ENCODE measurements at places on chromosomes 6 and 20.

GRCh38 chr6:123913863-123914262 lies 110.2 kb downstream of the NKAIN2 start:
- DNase-seq, result no peak

DNA sequence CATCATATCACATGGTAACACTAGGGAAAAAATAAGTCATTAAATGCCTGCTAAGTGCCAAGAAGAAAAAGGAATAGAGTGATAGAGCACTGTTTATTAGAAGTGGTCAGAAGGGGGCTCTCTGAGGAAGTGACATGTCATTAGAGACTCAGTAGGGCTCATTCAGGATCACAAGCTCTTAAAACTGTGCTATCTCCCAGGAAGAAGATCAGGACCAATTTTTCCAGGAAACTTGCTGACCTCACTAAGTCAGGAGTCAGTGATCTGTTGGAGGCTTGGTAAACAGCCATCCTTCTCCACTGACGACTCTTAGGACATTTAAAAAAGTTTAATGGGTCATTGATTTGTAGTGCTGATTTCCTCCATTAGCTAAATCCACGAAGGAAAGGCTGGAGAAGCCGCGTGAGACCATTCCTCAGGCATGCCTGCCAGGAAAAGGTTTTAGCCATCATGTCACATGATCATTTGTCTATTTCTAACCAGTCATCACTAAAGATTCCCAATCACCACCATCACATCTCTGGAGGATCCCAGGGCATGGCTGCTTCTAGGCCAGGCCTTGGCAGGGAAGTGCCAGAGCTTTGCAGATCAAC lies 5.9 kb upstream of the PTPN1 start:
- DNase-seq, result no peak

- DNase-seq, result no peak
Observed at GRCh38 chr6:4336778-4337442, 201.5 kb upstream of the ECI2 start.

DNA sequence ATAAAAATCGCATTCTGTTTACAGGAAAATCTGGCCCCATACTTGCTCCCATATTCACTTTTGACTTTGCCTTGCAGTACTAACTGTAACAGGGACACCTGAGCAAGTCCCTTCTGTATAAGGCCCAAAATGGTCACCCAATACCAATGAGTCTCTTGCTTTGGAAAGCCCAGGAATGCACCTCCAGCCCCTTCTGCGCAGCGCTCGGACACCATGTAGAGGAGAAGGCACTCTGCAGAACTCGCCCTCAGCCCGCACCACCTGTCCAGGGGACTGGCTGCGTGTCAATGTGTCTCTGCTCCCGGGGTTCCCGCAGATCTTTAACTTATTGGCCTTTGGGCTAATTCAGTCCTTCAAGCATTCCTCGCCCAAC lies 746 bp upstream of the PRND start:
- no peak for DNase-seq

DNA sequence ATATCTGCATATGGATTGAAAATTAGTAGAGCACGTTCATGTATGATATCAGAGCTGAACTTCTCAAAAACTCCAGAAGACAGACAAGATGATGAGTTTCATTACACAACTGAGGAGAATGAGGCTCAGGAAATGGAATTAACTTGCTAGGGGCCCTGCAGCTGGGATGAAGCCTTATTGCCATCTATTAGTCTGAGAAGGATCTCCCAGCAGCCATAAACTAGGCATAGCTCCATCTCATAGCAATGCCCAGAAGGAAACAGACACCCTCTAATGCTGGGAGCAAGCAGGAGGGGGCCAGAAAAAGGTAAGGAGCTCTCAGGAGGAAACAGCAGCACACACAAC lies 18.0 kb downstream of the TFEB start:
- DNase-seq, result no peak

GRCh38 chr6:46538800-46539480 lies 47.7 kb upstream of the RCAN2 start:
- no peak for DNase-seq

- peak; percentile 92 for DNase-seq
Observed at GRCh38 chr20:37657924-37658804, 35.7 kb upstream of the CTNNBL1 start.

DNA sequence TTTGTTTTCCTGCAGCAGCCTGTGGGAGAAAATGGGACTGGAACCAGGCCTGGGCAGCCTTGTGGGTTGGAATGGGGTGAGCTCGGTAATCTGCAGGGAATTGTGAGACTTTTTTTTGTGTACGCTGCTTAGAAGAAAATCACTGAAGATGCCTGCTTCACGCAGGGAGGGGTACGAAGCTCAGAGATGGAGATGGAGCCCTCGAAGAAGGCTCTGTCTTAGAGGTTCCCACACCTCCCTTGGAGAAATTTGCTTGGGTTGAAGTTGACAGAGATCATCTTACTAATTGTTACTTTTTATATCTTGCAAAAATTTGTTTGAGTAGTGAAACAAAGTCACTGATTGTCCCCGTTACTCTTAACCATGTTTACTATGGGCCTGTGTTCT lies 894 bp downstream of the PYGB start:
- no peak for DNase-seq

DNA sequence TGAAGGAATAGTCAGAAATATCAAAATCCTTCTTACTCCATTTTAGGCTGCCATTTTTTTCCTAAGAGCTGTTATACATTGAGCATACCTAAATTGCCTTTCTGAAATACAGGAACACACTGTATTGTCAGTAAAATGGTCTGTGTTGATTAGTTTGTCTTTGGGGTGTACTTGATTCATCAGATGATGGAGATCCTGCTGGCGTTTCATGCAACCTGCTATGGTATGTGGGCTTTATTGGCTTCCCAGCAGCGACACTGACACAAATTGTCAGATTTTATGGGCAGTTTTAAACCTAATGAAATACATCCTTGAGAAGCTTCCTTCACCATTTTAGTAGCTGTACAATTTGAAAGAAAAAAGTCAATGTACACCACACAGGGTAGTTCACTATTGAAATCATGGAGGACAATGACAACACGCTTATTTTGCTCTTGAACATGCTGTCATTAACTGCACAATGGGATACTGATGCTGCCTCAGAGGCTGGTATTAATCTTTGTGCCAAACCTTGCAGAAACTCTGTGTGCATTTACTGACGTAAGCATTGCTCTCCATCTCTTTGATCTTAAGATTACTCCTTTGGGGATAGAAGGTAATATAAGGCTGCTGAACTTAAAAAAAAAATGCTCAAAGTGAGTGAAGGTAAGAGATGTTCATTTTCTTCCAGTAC lies 124.9 kb downstream of the LAMA2 start:
- no peak for DNase-seq

DNA sequence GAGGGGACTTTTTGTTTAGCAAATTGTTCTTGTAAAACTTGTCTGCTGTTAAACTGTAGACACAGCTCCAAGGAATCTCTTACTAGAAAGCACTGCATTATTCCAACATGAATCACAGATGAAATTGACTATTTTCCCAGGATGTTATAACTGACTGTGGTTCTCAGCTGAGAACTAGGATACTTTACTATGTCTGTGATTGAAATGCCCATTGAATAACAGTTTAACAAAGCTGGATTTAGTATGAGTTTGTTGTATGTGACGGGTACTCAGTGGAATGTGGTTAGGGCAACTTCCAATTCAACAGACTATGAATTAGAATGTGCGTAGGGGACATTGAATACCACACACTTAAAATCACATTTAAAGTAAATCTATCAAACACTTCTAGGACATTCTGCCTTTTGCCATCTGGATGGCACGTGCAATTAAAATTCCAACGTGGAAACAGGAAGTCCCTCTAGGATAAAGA lies 193.4 kb upstream of the PREP start:
- DNase-seq, result no peak

GRCh38 chr6:87736809-87737540 lies 34.9 kb upstream of the AKIRIN2 start:
- no peak for DNase-seq

DNA sequence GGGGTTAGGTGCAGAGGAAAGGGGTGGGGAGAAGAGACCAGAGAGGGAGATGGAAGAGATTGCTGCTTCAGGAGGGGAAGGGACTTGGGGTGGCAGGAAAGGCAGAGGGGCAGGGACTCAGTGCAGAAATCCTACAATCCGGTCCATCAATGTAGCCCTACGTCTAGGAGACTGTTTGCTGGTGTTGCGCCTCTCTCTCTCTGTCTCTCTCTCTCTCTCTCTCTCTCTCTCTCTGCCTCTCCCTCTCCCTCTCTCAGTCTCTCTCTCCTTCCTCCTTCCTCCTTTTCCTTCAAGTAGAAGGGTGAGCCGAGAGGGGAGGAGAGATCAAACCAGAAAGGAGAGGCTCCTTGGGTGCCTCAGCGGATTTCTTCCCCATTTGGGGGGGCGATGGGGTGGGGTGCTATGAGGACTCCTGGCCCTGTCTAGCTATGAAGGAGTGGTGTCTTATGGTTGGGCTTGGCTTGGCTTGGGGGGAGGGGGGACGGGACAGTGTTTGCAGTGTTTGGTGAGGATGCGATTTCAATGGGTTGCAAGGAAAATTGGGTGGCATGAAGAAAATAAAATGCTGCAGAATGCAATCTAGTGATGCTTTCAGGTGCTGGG lies 181.2 kb downstream of the TBXT start:
- DNase-seq, result peak; percentile 33

DNA sequence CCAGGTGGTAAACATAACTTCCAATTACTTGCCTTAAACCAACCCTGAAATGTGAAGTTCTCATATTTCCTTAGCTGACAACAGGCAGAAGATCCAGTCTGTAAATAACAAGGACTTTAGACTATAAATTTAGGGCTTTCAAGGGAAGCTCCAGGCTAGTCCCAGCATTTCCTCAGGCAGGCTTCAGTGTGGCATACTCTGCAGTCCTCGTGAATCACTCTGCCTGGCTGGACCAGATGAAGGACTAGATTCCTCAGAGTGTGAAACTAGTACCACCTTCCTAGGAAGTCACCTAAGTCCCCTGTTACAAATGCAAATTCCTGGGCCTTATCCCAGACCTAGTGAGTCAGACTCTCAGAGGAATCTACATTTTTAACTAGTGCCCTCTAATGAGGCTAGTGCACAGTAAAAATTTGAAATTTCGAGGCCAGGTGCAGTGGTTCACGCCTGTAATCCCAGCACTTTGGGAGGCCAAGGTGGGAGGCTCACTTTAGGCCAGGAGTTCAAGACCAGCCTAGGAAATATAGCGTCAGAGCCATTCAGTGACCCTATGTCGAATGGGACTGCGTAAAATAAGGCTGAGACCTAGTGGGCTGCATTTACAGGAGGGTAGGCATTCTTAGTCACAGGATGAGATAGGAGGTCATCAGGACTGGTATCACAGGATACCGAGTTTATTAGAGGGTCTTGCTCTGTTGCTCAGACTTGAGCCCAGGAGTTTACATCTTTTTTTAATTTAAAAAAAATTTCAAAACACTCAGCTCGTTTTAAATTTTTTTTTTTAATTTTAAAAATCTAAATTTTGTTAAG lies 279.6 kb upstream of the JARID2 start:
- DNase-seq, result no peak

DNA sequence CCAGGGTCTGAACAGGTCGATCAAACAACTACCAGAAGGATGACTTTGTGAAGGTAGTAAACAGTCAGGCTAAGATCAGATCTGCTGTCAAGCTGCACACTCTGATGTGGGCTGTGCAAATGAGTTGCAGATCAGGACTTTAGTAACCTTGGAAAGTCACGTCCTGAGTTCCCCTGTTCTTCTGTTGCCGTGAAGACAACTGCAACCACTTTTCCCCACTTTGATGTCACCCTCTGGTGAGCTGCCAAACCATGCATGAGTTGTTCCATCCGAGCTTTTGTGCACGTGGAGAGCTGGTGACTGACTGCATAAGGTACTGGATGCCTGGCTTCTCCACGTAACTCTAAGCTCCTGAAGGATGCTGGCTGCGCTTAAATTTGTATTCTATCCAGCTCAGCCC lies 111.0 kb downstream of the CD83 start:
- no peak for DNase-seq

DNA sequence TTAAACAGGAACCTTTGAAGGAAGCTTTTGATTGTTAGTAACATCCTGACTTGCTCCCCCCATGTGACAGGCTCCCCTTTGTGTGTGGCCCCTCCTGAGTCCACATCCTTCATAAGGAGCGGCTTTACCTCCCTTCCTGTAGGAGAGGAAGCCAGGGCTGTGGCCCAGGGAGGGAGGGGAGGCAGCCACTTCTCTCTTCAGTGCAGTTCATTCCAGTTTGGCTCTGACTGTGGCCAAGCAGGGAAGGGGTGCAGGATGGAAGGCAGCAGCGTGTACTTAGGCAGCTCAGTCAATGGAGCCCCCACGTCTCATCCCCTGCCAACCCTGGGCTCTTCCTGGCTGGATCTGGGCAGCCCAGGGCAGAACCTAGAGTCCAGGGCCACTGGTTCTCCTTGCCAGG lies 295.2 kb downstream of the QKI start:
- DNase-seq, result no peak

- DNase-seq, result no peak
Observed at GRCh38 chr6:6218759-6219085, 101.7 kb downstream of the F13A1 start.

DNA sequence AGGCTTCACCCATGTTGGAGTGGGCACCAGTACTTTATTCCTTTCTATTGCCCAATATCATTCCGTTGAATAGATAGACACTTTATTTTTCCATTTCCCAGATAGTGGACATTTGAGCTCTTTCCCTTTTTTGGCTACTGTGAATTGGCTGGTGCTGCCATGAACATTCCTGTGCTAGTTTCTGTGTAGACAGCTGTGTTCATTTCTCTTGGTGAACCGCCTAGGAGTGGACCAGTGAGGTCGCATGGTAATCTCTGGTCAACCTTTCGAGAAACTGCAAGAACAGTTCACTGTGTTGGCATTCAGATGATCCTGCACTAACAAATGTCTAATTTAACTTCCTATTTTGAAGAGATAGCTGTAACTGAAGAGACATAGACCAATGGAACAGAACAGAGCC lies 58.6 kb downstream of the RAMACL start:
- no peak for DNase-seq

DNA sequence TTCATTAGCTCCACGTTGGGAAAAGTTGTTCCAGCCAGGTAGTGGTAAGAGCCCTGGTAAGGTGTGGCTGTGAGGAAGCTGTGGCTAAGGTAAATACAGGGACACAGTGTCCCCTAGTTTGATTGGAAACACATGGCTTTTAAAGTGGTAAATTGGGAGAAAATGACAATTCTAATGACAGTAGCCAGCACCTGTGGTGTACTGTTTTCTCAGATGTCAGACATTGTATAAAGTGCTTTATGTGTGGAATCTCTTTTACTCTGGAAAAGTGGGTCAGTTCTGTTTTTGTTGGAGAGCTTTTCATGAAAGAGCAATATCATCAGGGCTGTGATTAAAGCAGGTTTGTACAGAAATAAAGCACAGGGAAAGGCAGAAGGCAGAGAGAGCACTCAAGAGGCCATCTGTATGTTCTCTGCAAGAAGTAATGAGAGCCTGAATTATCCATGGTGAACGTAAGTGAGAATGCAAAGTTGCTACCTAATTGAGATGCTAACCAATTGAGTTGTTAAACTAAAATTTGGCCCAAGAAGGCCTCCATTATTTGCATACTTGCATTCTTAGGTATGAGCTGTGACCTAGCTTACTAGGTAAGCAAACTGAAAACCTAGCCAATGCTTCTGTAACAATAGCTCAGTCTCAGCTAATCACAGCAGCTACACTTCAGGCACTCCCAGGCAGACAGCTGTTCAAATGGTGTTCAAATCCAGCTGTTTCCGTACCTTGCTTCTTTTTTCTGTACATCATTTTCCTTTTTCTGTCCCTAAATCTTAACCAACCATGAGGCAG lies 28.2 kb downstream of the MRAP2 start:
- no peak for DNase-seq

GRCh38 chr6:46419576-46420002 lies 71.7 kb downstream of the RCAN2 start:
- peak; percentile 91 for DNase-seq

GRCh38 chr6:73451223-73452106 lies 632 bp downstream of the CGAS start:
- DNase-seq, result peak; percentile 80
